Nucleus accumbens (tissue), 56 donors: ENCODE measurements at places on chromosomes 11 and 22.

DNA sequence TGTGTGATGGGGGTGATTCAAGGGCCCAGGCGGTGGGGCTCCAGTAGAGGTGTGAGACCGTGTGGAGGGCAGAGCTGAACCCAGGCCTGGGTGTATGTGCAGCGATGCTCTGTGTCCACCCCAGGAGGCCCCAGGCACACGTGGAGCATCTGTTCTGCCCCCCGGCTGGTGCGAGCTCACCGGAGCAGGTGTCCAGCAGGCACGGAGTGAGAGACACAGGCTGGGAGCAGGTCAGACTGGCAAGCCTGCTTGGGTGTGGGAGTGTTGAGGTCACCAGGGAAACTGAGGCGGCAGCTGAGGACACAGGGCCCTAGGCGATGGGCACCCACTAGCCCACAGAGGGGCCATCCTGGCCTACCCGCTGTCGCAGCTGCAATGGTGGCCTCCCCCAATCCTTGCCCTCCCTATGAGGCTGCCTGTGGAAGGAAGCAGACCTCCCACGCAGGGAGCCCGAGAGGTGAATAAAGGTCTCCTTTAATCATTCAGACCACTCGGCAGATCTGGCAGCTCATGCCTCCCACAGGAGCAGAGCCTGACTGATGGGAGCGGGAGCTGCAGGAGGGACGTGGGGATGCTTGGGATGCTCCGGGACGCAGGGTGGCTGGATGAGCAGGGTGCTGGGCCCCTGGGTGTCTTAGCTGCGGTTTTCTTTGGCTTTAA, 1165.1 kb downstream of the BRD1 start:
- DNase-seq = no peak

GRCh38 chr11:105823495-105824033, 198.5 kb downstream of the MSANTD4 start:
- no peak for DNase-seq

DNA sequence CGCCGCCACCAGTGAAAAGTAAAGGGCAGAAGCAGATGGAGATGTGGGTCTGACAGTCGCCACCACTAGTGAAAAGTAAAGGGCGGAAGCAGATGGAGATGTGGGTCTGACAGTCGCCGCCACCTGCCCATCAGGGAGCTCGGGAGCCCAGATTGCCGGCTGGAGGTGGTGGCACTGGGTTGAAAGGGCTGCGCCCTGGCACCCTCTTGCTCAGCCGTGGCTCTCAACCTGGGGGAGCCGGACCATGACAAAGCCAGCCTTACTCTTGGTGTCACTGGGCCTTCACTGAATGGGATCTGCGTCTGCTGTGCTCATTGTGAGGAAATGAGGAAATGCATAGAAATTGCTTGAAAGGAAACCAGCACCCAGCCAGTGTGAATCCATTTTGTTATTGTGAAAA, 36.3 kb downstream of the AP2A2 start:
- DNase-seq = no peak

GRCh38 chr11:106581399-106581798, 436.9 kb downstream of the GUCY1A2 start:
- DNase-seq = no peak

GRCh38 chr11:101255036-101255435, 125.4 kb upstream of the PGR start:
- DNase-seq = no peak

DNA sequence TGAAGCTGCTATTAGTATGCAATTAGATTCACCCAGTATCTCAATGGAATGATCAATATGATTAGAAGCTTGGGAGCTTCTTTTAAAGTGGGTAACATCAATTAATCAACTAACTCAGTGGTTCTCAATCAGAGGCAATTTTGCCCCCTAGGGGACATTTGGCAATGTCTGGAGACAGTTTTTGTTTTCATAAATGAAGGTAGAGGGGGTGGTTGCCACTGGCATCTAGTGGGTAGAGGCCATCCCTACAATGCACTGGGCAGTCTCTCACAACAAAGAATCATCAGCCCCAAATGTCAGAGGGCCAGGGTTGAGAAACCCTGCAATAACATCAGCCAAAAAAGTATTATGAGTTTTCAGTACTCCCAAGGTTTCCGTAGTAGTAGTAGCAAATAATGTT, 5.9 kb upstream of the AMOTL1 start:
- DNase-seq = no peak

GRCh38 chr11:2590965-2591754, 108.6 kb downstream of the KCNQ1OT1 start:
- DNase-seq = peak; percentile 84

- no peak for DNase-seq
These were observed 12.4 kb downstream of the PLEKHA7 start for GRCh38 chr11:17001806-17002205.

DNA sequence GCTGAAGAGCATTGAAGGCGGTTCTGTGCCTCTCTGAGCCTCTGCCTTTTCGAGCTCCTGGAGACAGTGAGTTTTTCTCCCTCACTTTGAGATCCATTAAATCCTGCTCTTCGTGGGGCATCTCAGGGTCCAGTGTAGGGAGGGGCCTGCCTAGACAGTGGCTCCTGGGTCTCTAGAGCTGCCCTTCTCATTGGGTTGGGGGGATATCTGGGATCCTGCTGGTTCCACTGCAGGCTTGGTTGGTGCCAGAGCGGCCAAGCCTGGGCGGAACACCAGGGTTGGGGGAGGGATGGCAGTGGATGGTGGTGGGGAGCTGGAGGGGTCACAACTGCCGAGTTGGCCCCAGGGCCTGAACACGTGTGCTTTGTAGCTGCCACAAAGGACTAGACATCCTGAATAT, 52.2 kb upstream of the CARS1 start:
- no peak for DNase-seq

- DNase-seq = no peak
These were observed 20.9 kb upstream of the BAIAP2L2 start for GRCh38 chr22:38131399-38131798.

DNA sequence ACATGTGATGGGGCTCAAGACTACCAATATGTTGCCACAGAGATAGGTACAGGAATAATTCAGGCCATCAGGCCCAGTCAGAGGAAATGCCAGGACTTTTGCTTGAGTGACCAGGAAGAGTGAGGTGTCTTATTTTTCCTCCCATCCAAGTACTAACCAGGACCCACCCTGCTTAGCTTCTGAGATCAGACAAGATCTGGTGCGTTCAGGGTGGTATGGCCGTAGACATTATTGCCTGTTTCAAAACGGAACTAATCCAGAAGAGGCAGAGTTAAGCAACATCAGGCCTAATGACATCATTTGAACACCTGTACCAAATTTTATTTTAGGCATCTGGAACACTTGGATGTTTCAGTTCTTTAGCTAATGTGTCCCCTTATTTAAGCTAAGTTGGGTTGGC, 205.5 kb upstream of the POU2AF2 start:
- no peak for DNase-seq

GRCh38 chr22:42608136-42608822, 6.4 kb downstream of the POLDIP3 start:
- DNase-seq = peak; percentile 44

DNA sequence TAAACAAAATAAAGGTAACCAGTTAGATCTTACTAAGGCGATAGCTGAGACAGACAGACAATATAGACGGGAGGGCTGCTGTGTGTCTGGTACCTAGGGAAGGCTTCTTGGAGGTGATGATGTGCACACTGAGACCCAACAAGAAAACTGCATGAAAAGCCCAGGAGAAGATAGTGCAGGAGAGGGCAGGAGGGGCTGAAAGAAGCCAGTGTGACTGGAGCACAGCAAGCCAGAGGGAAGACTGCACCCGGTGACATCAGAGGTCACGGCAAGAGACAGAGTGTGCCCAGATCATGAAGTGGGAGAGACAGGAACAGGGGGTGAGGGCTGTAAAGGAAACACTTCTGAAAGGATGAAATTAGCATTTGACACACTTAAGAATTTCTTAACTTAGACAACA, 266.3 kb downstream of the BRD1 start:
- no peak for DNase-seq

GRCh38 chr11:62427630-62428233, 8.9 kb downstream of the SCGB1A1 start:
- no peak for DNase-seq

DNA sequence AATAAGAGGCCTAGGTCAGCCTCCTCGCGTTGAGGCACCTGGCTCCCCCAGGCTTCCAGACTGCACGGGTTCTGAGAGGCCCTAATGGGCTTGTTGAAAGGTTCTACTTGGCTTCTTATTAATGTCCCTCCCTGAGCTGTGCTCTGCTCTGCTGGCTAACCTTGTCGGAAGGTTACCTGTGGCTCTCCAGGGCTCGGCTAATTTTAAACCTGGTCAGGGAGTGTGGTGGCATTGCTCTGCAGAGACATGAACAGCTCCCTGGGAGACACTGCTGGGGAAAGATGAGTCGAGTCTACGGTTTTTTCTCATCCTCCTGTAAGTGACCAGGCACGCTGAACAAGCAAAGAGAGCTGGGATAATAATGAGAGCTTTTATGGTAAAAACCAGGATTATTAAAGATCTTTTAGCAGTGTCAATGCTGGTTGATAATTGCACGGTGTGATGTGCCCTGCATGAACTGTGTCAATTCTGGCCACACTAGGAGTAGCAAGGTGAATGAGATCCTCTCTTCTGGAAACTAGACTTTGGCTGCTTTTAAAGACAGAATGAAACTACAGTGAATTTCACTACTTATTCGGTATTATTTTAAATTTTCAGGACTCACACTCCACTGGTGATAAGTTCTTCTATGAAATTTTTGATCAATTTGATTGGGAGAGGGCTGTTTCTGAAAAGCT, 70.7 kb downstream of the TEAD1 start:
- DNase-seq = no peak

DNA sequence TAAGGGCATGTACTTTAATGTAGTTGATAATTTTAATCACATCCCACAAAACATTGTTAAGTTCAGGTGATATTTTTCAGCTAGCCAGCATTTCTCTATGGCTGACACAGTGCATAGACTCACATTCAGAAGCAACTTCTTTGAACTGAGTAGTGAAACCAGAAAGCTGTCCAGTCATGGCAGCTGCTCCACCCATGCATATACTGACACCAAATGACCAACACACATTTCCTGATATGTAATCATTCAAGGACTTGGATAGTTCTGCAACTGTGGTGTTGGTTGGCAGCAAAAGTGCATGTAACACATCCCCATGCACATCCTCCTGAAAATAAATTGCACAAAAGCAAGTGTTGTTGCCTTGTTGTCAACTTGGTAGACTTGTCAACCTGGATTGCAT, 39.7 kb downstream of the CALCA start:
- DNase-seq = no peak

- no peak for DNase-seq
These were observed 170.3 kb downstream of the KIRREL3 start for GRCh38 chr11:126830216-126830806.

GRCh38 chr11:33835143-33835878, 56.6 kb downstream of the LMO2 start:
- no peak for DNase-seq

GRCh38 chr11:10893714-10894151, 35.9 kb upstream of the ZBED5 start:
- DNase-seq = no peak

- DNase-seq = no peak
These were observed 76.3 kb downstream of the FAM168A start for GRCh38 chr11:73521621-73522020.

DNA sequence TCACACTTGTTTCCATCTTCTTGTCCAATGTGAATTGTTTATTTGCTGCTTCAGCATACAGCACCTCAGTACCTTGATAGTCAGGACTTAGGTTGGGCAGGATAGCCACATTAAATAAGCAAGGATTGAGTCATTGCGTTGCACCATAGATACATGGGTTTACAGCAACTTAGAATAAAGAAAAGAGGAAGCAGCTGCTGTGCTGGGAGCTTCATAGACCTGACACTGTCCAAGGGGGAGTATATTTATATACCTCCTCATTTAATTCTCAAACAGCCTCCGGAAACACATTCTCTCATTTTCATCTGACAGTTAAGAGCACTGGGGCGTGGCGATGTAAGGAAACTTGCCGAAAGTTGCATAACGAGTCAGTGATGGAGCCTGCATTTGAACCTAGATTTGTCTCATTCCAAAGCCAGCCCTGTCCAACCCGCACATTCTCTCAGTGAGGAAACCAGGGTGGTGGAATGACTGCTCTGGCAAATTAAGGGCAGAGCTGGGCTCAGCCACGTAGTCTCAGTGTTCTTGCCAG, 42.2 kb downstream of the UBASH3B start:
- no peak for DNase-seq

DNA sequence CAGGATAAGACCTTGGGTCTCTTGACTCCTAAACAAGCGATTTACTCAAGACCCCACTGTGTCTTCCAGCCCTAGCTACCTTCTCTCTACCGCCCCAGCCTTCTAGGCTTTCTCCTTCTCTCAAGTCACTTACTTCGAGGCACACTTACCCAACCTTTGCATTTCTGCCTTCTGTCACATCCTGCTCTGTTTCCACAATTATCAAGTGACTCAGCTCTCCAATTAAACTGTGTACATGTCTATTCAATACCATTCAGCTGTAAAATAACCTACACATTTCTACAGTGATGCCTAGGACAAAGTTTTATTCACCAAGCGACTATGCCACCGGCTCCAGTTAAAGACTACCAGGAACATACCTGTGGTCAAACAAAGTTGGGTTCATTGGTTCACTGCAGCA, 69.0 kb downstream of the LARGE1 start:
- no peak for DNase-seq

DNA sequence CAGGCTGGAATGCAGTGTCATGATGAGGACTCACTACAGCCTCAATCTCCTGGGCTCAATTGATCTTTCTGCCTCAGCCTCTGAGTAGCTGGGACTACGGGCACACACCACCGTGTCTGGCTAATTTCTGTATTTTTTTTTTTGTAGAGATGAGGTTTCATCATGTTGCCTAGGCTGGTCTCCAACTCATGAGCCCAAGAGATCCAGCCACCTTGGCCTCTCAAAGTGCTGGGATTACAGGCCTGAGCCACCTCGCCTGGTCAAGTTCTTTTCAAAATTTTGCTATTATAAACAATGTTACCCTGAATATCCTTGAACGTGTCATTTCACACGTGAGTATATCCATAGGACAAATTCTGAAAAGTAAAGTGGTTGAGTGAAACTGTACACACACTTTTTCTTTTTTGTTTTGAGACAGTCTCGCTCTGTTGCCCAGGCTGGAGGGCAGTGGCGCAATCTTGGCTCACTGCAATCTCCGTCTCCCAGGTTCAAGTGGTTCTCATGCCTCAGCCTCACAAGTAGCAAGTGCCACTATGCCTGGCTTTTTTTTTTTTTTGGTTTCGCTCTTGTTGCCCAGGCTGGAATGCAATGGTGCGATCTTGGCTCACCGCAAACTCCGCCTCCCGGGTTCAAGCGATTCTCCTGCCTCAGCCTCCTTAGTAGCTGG, 21.6 kb upstream of the EP300 start:
- DNase-seq = no peak

DNA sequence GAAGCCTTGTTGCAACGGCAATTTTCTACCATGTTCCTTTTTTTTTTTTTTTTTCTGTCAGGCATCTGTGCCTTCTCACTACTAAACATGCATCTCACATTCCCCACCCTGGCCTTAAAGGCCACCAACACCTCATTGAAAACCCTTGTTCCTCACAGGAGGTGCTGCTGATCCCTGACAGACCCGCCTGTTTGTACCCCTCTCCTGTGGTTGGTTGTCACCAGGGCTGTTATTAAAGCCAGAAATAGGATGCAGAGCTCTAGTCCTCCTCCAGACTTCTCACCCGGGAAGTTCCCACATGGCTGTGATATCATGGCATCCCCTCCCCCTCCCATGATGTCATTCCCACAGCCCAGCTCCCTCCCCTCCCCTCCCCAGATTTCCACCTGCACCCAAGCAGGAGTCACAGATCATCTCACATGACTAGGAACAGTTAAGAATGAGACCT, 302.8 kb upstream of the NCAM1 start:
- no peak for DNase-seq
